Mammary epithelial cell (primary cell): ENCODE measurements at places on chromosomes 13 and 19.

DNA sequence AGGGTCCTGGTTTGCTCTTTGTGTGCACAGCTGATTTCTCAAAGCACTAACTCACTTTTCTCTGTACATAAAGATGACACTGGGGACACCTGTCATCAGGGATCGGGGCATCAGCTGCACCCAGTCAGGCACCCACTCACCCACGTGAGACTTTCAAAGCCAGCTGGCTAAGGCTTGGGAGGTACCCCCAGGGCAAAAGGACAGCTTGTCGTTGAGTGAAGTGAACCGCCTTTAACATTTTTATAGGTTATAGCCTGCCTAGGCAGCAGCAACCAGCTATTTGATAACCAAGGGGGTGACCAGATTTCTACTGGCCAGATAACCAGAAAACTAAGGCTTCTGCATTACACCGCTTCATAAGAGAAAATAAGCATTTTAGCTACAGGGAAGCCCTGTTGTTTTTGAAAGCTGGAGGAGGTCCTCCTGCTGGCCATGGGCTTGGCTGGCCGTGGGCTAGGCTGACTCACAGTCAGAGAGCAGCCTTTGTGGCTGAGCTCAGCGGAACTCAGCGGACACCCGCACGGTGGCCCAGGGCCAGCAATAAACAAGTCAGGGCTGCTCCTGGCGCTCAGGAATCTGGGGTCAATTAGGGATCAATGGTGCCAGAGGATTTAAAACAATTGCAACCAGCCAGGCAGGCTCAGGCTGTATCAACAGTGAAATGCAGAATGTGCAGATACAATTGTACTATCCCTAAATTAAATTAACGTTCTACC is 57.1 kb downstream of the ALOX5AP start:
- peak; percentile 91 for DNase-seq

DNA sequence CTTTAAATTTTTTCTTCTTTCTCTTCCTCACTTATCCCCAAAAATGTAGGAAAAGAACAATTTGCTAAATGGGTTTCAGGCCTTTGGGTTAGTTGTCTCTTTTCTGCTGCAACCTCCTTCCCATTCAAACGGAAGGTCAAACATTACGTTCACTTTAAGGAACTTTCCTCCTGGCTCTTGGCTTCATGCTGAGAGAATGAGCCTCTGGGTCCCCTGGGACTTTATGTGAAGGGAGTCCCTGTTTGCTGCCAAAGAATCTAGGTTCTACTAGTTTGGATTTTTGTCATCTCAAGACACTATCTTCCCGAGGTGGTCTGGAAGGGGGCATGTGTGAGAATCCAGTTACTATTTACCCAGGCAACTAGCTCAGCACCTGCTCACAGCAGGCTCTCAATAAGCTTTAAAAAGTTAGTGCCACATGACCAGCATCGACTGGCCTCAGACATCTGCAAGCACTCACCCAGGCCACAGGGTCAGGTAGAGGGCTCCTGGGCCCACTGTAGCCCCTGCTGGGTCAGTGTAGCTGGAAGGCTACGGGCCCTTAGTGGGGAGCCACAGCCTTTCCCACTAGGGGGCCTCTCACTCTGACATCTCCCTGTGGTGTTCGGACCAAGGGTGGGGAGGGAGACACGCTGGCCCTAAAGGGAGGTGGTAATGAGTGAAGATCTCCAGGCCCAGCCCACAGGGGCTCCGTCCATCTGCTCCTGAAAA is 40.5 kb downstream of the FAM124A start:
- DNase-seq = no peak

- no peak for DNase-seq
These were observed 3.4 kb downstream of the PTGIR start for GRCh38 chr19:46621191-46622117.

- DNase-seq = peak; percentile 86
These were observed 154.0 kb upstream of the GPR12 start for GRCh38 chr13:26914624-26915023.

DNA sequence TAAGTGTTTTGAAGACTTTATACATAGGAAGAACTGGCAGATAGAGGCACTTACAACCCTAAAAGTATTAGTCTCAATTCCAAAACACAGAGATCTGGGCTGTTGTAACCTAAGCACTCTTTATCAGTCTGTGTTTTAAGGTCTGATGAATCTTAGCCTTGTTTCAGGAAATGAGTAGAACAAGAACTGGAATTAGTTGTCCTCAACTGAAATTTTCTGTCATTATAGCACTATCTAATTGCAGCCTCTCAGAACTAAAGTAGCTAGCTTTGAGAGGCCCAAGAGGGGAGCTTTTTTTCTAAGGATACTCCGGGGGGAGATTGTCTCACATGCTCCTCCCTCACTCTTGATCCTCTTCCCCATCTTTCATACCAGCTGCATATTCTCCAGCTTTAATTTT is 13.1 kb downstream of the HNRNPM start:
- no peak for DNase-seq

DNA sequence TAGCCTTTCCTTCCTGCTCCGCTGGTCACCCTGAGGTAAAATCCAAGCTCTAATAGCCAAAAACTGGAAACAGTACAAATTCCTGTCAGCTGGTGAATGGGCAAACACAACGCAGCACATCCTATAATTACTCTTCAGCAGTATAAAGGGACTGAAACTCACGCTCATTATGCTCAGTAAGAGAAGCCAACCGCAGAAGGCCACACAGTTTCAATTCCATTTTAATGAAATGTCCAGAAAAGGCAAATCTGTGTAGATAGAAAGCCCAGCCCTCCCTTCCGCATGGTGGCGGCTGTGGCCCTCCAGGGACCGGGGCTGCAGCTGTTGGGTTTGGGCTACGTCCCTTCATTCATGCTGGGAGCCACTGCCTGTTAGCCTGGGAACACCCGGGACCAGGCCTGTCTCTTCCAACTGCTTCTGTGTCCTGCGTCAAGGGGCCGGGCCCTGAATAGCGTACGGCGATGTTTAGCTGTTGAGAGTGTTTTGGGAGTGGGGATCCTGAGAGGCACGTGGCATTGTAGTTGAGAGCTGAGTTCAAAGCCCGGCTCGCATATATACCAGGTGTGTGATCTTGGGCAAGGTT is 23.5 kb downstream of the NKPD1 start:
- no peak for DNase-seq

- peak; percentile 93 for DNase-seq
These were observed 7.0 kb downstream of the MOB3A start for GRCh38 chr19:2089001-2089711.

DNA sequence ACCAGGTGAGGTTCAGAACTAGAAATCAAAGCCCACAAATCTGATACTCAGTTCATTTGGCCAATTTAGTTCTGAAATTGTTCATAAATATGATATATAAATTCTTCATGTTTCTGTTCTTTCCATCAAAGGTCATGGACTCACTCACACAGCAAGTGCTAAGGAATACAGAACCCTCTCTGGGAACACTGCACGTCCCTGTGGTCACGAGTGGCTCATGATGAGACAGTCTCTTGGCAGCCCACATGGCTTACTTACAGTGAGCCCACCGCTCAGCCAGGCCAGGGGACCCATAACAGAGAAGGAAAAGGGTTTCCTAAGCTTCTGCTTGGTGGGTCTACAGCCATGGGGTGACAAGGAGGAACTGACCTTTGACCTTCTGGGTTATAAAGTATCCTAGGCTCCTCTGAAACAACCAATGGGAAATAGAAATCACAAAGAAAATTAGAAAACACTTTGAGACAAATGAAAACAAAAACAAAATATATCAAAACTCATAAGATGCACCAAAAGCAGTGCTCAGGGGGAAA is 67.4 kb downstream of the CDADC1 start:
- DNase-seq = no peak

GRCh38 chr19:16506961-16507360 is 10.8 kb downstream of the C19orf44 start:
- DNase-seq = no peak

- DNase-seq = no peak
These were observed 14.1 kb downstream of the ZNF429 start for GRCh38 chr19:21519488-21519887.

GRCh38 chr13:21672287-21672680 is 1.4 kb downstream of the FGF9 start:
- DNase-seq = no peak

DNA sequence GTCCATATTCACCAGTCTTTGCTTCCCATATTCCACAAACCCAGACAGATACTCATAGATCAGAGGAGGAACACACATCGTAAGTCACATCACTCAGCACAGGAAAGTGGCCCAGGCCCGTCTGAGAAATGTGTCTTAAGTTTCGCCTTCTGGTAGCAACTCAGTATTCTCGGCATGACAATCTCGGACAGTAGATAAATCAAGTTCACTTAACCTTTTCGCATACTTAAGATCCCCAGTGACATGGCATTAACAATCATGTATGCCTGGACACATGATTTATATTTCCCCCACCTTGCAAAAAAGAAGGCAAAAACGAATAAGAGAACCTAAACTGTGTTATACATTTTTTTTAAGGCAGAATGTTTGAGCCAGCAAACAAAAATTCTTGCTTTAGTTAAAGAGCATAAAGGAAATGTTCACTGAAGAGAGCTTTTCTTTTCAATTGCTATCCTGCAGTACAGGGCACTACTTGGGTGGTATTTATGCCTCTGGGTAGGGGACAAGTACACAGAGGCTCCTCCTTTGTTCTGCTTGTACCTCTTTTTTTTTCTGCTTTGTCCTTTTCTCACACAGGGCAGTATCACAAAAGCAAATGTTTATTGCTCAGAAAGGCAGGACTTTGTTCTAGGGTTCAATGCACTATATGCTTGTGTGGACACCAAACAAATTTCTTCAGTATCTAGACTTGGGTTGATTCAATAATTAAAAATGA is 360.6 kb downstream of the TDRD3 start:
- no peak for DNase-seq

DNA sequence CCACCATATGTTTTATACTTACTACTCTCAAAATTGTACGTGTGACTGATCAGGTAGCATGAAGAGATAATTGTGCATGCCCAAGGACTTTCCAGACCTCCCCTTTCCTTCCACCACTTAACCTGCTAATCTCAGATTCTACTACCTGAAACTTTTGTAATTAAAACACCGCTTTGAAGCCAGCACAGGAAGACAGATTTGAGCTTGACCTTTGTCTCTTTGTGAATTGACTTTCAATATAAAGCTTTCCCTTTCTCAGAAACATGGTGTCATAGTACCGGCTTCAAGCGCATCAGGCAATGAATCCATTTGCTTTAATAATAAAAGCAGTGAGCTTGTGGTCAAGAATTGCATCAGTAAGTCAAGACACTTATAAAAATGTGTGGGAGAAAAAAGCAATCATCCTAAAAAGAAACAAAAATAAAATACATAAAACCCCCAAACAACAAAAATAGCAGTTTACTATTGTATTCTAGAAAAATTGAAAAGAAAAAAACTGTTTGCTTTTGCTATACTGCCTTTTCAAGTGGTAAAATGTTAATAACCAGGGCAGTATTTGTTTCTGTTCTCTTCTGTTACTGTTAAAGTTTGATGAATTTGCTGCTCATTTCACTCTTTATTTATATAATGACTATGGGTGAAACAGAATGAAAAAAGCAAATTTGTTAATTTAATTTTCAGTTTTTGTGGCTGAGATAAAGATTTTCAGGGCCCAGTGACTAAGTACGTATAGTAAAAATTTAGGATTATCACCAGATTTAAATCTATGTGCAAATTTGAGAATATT is 2075.3 kb downstream of the PCDH9 start:
- no peak for DNase-seq

DNA sequence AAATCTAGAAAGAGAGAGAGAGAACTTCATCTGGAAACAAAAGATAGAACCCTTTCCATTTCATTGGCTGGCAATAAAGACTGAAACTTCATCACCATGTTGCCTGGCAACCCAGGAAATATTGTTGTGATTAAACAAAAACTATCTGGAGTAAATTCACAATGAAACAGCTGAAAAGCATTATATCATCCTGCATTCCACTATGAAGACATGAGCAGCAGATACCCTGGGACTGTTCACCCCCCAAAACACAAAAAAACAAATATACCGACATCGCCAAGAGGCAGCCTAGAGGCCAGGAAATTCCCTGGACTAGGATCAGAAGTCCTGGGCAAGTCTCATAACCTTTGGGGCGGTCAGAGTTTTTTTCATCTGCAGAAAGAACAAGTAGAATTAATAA is 158.3 kb downstream of the FOXO1 start:
- DNase-seq = peak; percentile 45

GRCh38 chr19:43548706-43549105 is 15.7 kb downstream of the ZNF575 start:
- DNase-seq = no peak

DNA sequence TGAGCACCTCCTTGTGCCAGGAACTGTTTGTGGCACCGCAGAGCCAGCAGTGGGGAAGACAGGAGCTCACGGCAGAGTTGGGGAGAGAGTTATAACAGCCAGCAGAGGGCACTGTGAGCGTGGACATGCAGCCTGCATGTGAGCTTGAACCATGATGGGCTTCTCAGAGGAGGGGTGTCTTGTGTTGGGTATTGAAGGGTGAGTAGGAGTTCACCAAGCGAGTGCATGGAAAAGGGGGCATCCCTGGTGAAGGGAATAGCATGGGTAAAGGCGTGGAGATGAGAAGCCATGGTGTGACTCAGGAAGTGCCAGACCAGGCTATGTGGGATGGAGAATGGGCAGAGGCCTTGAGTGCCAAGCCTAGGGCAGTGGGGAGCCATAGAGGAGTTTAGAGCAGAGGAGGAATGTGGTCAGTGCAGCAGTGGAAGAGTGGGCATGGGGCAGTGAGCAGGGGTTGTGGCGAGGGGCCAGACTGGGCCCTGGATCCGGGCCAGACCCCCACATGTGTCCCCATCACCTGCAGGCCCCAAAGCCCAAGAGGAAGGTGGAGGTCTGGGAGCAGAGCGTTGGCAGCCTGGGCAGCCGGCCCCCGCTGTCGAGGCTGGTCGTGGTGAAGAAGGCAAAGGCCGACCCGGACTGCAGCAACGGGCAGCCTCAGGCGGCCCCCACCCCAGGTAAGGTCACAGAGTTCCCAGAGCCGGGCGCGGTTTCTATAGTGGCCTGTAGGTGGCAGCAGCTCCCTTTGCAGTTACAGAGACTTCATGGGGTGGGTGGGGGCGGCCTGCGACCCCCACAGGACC is 11.8 kb upstream of the SHD start:
- DNase-seq = peak; percentile 42

- no peak for DNase-seq
These were observed 3.1 kb upstream of the TSHZ3 start for GRCh38 chr19:31352296-31352781.

DNA sequence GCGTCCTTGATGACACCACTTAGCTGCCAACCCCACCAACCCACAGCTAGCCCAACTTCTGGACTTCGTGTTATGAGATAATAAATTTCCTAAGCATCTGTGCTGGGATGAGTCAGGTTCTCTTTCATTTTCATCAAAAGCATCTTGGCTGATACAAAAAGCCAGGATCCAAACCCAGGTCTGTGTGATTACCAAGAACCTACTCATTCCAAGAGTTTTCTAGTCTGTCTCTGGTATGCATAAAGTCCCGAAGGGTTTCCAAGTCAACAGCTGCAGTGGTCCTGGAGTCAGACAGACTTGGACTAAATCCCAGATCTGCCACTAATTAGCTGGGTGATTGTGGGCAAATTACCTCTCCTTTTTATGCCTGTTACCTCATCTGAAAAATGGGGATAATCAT is 55.5 kb upstream of the SERP2 start:
- no peak for DNase-seq
